Islet precursor cell (in vitro differentiated cells): ENCODE measurements at places on chromosomes 6 and 20.
A peak's percentile ranks its signal among the peaks of the same experiment; 100 is the strongest.

- peak; percentile 81 for DNase-seq
These were observed 348 bp upstream of the AFDN start for GRCh38 chr6:167826230-167826895.

DNA sequence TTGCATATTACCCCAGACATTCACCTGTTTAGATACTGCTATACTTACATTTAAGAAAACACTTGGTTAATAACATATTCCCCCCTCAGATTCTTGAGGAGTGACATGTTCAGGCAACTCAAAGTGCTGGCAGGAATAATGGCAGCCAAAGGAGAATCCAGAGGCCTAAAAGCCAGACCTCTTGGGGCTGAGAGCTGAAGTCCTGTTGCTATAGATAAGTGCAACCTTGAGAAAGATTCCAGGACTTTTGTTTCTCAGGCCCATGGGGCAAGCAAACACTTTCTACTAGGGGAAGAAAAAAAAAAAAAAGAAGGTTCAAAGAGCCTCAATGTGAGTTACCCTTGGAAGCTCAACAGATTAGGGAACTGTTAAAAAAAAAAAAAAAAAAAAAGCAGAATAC, 132.8 kb upstream of the BEND3 start:
- DNase-seq = peak; percentile 61

DNA sequence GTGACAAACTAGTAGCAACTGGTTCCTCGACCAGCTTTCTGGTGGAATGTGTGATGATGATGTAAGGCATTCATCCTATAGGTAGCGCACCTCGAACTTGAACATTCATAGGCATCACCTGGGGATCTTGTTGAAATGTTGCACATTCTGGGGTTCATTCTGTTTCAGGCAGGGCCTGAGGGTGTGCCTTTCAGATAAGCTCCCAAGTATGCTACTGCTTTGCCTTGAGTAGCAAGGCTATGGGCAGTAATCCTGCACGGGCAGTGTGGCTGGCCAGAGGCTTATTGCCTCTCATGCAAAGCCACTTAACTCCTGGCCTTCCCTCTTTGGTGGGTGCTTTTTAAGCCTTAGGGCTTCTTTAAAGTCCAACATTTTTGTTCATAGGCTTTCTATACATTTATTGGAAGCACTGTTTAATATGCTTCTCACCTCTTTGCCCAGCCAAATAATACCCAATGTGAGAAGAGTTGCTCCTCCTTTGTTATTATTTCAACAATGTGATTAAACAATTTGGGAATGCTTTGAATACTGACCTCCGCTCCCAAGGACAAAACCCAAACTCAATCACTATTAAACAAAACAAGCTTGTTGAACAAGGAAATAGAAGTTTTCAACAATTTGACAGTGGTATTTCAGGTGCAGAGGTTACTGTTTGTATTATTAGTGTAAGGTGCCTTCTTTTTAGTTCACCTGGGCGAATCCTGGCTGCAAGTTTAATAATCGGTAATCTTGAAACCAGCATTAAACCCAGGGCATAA, 57.5 kb downstream of the JARID2 start:
- no peak for DNase-seq

DNA sequence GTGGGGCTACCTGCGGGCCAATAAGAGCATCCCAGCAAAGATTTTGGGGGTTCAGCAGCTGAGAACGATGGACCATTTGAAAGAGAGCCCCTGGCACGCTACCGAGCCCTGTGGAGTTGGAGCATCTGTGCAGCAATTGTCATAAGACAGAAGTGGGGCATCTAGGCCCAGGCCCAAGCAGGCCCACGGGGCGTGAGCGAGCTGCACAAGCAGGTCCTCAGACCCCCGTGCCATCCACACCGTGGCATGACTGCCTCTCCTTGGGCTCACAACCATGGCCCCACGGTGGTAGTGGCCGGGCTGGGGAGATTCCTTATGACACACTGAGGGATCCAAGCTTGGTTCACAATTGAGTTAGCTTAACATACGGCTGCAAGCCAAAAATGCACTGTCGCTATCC, 103.3 kb upstream of the AGPAT4 start:
- no peak for DNase-seq

DNA sequence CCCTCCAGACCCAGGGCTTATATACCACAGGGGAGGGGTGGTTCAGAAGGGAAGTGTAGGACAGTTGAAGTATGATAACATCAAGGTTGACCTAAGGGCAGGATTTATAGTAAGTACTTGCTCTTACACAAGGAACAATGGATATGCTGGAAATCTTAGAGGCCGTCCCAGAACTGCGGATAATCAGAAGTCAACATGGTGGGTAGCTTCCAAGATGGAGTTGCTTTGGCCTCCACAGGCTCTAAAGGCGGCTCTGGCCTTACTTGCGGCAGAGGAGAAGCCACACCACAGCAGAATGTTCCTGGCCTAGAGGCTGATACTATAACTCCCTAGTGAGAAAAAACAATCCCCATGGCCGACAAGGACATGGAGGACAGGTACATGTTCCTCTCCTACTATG, 344.7 kb downstream of the CDC5L start:
- peak; percentile 40 for DNase-seq

DNA sequence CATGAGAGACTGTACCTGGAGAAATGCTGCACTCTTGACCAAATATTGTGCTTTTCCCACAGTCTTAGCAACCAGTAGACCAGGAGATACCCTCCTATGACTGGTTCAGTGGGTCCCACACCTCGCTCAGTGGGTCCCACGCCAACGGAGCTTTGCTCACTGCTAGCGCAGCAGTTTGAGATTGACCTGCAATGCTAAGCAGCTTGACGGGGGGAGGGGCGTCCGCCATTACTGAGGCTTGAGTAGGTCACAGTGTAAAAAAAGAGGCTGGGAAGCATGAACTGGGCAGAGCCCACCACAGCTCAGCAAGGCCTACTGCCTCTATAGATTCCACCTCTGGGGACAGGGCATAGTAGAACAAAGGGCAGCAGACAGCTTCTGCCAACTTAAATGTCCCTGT, 49.0 kb upstream of the HIVEP2 start:
- DNase-seq = no peak

DNA sequence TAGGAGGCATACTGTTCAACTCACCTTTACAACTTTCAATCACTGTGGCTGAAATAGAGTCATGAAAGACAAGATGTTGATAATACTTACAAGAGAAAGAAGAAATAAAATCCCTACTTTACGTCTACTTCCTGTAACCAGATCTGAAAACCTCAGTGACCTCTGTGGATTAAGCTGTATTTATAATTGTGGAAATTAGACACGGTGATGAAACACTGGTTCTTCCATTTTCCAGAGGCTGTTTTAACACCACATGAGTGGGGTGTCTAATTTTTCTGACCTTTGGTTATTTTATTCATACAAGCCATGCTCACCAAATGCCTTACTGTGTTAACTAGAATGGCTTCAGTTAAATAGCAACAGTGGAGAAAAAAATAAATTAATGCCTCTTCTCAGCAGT, 58.5 kb upstream of the HIVEP1 start:
- DNase-seq = no peak

DNA sequence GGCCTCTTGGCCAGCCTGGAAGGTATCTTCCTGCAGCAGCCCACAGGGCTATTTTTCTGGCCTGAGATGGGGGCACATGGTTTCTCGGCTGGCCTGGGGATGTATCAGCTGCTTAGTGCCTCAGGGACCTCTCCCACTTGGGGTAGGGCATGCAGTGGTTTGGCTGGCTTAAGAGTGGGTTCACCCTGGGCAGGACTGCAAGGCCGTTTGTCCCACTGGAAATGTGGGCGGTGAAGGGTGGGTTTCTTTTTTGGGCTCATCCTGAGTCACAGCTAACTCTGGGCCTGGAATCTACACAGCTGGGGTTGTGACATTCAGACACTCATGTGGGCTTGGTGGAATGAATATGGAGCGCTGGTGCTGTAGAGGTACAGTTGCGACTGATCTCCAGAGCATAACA, 62.0 kb downstream of the CDH26 start:
- DNase-seq = peak; percentile 30
